Activated CD4-positive, alpha-beta T cell treated with anti-CD3 and anti-CD28 coated beads, Interleukin-2, amount 50 U/mL, for 16 hours (primary cell): ENCODE measurements at places on chromosomes 11 and 22.

DNA sequence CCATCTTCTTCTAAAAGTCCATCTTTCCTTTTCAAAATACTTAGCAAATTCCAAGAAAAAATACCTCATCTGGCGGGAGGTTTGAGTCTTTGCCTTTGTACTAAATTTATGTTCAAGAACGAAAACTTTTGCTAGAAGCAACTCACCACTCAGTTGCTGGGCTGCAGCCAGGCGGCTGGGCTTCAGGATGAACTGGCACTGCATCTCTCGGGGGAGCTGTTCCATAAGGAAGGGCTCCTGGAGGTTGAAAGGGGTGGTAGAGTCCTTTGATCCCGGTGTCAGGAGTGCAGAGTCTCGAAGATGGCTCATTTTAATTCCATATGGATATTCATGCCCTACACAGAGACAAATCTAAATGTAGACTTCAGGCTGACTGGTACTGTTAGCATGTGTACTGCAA, 105.8 kb downstream of the ARHGAP20 start:
- no peak for DNase-seq

GRCh38 chr11:26762089-26762488, 40.2 kb upstream of the SLC5A12 start:
- no peak for DNase-seq

GRCh38 chr11:115302946-115303703, 201.1 kb downstream of the CADM1 start:
- no peak for DNase-seq

DNA sequence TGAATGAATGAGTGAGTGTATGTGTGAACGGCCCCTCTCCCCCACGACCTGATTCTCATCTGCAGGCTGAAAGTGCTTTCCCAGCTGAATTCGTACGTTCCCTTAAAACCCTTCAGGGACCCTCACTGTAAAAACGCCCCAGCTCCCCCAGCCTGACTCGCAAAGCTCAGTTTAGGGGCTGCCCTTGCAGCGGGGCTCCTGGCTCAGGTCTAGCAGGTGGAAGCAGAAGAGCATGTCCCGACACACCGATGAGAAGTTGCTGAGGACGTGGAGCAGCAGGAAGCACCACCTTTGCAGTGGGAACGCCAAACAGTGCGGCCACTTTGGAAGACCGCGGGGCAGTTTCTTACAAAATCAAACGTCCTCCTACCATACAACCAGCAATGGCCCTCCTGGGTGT, 3.6 kb upstream of the MRPL23 start:
- no peak for DNase-seq

DNA sequence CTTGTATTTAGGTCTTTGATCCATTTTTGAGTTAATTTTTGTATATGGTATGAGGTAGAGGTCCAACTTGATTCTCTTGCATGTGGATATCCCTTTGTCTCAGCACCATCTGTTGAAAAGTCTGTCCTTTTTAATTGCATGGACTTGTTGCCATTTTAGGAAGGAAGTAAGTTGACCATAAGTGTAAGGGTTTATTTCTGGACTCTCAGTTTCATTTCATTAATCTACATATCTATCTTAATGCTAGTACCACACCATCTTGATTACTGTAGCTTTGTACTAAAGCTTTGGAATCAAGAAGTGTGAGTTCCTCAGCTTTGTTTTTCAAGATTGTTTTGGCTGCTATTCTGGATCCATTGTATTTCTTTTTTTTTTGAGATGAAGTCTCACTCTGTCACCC, 31.4 kb downstream of the CBL start:
- DNase-seq: no peak

- DNase-seq: no peak
Observed at GRCh38 chr22:50282361-50283155, 12.4 kb upstream of the MAPK11 start.

DNA sequence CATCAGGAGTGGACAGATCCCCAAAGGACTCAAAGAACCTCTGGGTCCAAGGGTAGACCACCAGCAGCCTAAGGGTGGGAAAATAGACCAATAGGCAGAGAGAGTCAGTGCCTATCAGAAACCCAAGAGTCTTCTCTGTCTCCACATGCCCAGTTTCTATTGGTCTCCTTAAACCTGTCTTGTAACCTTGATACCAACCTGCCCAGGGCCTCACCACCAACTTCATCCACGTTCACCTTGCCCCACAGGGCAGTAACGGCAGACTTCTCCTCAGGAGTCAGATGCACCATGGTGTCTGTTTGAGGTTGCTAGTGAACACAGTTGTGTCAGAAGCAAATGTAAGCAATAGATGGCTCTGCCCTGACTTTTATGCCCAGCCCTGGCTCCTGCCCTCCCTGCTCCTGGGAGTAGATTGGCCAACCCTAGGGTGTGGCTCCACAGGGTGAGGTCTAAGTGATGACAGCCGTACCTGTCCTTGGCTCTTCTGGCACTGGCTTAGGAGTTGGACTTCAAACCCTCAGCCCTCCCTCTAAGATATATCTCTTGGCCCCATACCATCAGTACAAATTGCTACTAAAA, at the start of gene HBB:
Gene HBB, minus strand, starts transcription at position 340 of the 579 bp plus-strand sequence. Its CDS starts 50 bp downstream, at position 290.
- DNase-seq: no peak

GRCh38 chr11:77101043-77101537, 1.6 kb upstream of the OMP start:
- peak; percentile 13 for DNase-seq

- DNase-seq: no peak
Observed at GRCh38 chr22:24961217-24961844, 8.8 kb downstream of the KIAA1671 start.

GRCh38 chr11:69361048-69361447, 67.1 kb downstream of the MYEOV start:
- DNase-seq: no peak

DNA sequence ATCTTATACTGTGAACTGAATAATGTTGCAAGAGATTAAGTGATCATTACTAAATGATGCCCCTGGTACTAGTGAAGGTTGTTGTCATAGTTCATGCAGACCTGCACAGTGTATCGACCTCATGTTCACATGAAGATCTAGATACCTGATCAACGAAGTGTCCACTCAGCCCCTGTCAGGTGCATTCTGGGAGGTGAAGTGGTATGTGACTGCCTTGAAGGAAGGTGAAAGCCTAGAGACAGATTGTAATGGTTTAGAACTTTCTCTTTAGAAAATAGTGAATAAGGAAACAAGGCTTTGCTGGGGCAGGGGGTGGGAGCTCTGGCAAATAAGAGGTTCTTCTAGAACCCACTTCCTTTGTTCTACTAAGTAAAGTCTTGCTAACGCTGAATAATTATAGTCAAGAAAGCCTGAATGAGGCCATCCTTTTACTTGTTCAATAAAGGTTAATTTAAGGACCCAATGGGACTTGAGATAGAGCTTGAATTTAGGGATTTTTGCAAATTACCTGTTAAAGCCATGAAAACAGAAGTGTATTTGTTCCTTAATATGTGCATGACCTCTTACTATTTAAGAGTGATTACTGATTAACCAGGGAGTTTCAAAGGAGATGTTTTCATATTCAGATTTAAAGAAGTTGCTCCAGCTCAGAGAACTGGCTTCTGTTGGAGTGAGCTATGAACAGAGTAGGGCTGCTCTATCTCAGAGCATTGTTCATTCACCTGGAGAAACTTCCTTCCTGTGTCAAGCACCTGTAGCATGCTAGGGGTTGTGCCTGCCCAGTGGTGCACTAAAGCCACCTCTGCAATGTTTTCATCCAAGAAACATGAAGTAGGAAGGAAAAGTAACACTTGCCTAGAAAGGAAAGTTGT, 45.3 kb downstream of the C22orf31 start:
- no peak for DNase-seq

DNA sequence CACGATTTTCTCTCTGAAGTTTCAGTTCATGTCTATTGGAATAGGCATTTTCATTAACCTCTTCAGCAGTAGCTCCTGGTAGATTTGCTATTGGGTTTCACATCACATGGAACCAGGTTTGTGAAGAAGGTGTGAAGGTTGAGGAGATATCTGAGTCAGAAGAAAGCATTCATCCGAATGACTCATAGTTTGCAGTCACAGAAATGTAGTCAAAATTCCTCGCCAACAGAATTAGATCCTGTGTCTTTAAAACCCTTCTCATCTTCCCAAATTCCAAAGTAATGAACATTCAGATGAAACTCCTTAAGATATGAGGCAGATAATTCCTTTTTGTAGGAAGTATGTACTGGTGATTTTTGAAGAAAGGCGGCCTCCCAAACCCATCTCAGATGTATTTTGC, 125.0 kb upstream of the LARGE1 start:
- DNase-seq: no peak

DNA sequence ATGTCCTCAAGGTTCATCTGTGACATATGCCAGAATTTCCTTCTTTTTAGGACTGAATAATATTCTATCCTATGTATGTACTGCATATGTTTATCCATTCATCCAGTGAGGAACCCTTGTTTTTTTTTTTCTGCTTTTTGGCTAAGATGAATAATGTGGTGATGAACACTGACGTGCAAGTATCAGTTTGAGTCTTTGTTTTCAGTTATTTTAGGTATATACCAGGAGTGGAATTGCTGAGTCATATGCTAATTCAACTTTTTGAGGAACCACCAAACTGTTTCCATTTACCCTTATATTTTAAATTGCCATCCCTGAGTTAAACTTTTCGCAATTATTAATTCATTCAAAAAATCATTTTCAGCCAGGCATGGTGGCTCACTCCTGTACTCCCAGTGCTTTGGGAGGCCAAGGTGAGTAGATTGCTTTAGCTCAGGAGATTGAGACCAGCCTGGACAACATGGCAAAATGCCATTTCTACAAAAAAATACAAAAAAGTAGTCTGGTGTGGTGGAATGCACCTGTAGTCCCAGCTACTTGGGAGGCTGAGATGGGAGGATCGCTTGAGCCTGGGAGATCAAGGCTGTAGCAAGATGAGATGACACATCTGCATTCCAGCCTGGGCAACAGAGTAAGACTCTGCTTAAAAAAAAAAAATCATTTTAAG, 64.2 kb downstream of the MICAL2 start:
- DNase-seq: peak; percentile 91

GRCh38 chr11:75505916-75506692, 19.6 kb downstream of the GDPD5 start:
- no peak for DNase-seq

DNA sequence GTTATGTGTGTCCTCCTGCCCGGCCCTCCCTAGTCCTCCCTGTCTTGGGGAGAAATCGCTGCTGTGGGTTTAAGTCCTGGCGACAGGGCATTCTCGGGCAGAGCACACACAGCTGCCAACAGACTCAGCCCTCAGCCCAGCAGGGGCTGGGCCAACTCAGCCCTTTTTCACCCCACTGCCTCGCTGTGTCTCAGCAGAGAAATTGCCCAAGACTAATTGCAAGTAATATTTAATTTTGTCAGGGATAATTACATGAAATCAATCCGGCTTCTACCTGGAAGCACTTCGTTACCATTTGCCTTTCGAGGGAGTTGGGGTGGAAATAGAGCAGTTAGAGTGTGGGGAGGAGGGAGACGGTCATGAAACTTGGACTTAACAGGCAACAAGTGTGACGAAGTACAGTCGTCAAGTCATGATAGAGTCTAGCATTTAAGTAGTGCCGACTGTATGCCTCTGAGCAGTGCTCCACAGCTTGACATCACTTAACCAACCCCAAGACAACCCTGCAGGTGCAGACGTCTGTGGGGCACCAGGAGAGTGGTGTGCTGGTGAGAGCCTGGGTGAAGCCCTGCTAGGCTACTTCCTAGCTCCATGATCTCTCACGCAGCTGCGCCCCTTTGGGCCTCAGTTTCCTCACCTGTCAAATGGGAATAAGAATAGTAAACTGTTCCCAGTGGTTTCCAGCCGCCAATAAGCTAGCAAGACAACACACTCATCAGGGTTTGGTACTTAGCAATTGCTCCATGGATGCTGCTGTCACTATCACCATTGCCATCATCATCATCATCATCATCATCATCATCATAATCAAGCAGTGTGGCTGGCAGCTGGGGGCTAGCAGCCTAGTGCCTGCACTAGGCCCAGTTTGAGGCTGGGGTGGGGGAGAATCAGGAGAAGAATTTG, 29.2 kb downstream of the MN1 start:
- DNase-seq: no peak

DNA sequence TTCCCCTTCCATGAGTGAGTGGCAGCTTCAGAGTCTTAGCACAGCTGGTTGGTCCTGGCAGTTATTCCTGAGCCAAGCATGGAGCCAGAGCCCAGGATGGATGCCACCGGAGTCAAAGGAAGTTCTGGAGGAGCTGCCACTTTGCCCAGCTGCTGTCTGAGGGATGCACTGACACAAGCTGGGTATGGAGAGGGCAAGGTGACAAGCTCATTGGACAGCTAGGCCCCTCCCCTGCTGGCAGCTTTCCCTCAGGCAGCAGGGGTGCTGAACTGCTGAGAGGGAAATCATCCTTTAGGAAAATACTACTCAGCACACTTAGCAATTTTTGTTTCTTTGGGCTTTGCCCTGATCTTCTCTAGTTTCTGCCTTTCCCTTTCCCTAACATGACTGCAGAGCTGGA, 99.3 kb upstream of the SESN3 start:
- DNase-seq: no peak
